Panc1 (cell line): ENCODE measurements at places on chromosomes 7 and 10.

DNA sequence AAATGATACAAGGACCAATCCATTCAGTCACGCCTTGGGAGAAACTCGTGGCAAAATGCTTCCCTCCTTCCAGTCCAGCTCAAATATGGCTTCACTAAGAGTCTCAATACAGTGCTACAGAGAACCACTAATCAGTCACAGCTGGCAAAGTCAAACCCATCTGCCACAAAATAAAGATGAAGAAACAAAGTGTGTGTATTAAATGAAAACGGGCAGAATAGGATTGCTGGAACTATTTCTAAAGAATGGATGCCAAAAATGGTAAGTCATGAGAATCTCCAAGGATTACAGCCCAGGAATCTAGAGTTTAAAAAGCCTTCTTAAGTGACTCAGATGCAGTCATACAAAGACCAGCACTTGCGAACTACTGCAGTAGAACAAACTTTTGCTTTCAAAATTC lies 61.9 kb downstream of the CACUL1 start:
- no peak for DNase-seq

- DNase-seq = no peak
Measured at GRCh38 chr7:105323366-105323765, 65.4 kb downstream of the SRPK2 start.

GRCh38 chr7:266851-267840 lies 22.8 kb upstream of the FOXL3 start:
- DNase-seq = no peak

- no peak for DNase-seq
Measured at GRCh38 chr10:27100813-27101347, 586 bp upstream of the ANKRD26 start.

- no peak for DNase-seq
Measured at GRCh38 chr10:97683556-97684367, 3.3 kb downstream of the AVPI1 start.

DNA sequence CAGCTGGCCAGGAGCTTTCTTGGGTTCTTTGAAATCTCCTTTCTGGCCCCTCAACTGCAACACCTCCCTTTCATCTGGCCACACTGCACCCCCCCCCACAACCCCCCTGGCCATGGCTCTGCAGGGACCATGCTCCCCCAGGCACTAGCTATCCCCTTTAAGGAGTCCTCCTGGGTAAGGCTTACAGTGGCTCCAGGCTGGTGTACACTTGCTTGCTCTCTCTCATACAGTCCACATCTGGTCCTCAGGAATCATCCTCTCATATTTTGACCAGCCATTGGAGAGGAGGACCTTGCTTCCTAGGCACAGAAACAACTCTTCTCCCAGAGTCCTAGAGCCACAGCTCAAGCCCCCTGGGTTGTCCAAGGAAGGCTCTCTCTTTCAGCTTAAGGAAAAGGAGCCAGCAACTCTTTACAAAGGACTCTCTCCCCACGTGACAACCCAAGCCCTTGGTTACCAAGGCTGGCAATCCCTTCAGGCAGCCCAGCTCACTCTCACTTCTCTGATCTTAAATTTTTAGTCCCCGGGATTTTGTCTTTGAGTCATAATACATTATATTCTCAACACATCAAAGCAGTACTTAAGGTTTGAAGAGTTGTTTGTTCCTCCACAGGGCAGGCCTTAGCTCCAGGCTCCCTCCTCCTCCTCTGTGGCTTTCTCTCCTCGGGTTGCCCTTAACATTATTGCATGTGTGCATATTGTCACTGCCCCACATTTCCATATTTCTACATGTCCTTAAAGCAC lies 9.9 kb downstream of the GARIN1A start:
- DNase-seq = no peak

GRCh38 chr10:89668386-89669071 lies 23.5 kb upstream of the PANK1 start:
- DNase-seq = no peak

DNA sequence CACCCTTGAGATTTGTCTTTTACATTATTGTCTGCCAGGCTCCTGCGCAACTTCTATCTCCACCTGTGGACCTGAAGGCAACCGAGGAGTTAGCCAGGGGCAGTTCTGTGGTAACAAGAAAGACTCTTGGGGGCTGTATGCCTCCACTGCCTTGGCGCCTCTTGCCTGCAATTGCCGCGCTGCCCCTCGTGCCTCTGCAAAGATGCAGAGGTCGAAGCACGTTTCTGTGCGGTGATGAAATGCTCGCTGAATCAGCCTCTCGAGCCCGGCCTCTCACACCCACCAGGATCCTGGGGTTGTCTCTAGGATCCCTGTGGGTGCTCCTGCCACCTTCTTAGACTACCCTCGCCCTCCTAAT lies 486 bp upstream of the LHFPL3 start:
- no peak for DNase-seq

DNA sequence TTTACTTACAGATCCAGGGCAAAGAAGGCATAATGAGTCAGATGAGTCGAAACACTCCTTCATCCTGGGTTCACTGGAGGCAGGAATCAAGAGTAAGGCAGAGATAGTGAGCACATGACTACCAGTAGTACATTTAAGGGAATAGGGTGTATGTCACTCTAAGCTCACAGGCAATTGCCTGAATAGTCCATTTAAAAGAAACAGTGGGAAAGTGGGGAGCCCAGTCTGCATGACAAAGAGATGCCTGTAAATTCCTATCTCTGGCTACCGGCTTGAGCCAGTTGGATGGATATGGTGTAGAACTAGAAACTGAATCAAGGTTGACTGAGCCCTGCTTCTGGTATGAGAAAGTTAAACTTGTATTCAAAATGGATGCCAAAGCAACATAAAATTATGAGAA lies 861.5 kb upstream of the ZWINT start:
- no peak for DNase-seq

DNA sequence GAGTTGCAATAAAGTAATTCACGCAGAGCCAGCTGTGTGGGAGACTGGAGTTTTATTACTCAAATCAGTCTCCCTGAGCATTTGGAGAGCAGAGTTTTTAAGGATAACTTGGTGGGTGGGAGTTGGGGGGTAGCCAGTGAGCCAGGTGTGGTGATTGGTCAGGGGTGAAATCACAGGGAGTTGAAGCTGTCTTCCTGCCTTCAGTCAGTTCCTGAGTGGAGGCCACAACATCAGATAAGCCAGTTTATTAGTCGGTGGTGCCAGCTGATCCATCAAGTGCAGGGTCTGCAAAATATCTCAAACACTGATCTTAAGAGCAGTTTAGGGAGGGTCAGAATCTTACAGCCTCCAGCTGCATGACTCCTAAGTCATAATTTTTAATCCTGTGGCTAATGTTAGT lies 3.3 kb upstream of the CYP51A1 start:
- no peak for DNase-seq

DNA sequence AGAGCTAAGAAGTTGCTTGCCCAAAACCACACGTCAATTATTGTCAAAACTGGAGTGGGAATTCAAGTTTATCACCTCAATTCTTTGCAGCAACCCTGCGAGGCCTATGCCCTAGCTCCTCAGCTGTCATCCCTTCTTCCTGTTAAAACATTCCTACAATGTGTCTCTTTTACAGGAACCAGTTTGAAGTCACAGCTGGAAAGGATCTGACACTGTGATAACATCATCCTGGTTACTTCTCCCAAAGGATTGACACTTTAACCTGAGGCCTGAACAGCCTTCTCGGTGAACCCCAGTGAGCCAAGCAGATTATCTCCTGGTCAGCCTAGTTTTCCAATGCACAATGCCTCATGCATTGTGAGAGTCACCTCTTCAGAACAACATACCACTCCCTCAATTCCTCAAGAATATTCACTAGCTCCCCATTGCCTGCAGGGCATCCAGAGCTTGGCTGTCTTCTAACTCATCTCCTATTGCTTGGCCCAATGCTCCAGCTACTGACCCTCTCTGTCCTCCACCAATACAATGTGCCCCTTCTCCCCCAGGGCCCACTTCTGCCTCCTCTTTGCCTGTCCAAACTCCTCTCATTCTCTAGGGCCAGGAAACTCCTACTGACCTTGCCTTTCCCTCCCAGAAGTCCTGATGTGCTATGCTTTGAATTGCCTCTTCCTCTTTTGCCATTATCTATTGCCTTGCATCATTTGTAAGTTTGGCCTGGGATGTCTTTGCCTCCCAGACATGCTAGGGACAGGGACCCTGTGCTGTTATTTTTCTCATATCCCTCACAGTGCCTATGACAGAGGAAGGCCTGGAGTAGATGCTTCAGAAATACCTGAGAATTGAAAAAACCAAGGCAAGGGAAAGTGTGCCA lies 10.4 kb upstream of the DLG5 start:
- no peak for DNase-seq

DNA sequence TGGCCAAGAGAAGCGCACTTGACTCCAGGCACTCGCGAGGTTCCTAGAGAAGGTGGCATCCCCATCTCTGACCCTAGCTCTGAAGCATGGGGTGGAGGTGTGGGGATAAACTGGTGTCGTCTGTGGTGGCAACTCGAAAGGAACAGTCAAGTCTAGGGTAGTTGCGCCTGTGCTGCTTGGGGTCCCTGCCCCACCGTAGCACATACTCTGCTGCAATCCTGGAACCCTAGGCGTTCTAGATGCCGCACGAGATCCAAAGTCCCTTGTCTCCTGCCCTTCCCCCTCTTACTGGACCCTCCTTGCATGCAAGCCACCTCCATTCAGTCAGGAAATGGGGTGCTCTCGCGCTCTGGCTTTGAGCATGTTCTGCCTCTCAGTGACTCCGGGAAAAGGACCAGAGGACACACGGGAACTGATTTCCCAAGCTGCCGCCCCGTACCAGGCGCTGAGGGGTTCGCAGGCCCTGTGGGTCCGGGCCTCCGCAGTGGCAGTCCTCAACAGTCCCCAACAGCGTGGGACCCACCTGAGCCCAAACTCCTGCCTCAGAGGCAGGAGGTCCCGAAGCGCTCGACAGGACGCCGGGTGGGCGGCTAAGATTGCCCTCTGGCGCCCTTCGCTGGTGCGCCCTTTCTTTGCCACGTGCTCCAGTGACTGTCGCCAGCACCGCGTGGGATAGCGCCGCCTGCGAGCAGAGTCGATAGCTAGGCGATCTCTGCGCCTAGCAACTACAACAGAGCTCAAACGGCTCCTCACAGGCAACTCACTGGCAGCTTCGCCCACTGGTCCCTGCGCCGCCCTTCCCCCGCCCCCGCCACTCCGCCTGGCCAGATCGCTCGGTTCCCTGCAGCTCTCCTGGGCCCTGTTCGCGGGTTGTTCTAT lies 452.0 kb downstream of the REEP3 start:
- no peak for DNase-seq

- no peak for DNase-seq
Measured at GRCh38 chr7:84847790-84848189, 339.1 kb downstream of the SEMA3D start.

GRCh38 chr10:110061687-110062086 lies 53.9 kb downstream of the ADD3 start:
- DNase-seq = no peak

GRCh38 chr7:64733550-64734240 lies 60.5 kb upstream of the ZNF138 start:
- DNase-seq = no peak
